ENCODE measurements at places on chromosomes 4 and X.

DNA sequence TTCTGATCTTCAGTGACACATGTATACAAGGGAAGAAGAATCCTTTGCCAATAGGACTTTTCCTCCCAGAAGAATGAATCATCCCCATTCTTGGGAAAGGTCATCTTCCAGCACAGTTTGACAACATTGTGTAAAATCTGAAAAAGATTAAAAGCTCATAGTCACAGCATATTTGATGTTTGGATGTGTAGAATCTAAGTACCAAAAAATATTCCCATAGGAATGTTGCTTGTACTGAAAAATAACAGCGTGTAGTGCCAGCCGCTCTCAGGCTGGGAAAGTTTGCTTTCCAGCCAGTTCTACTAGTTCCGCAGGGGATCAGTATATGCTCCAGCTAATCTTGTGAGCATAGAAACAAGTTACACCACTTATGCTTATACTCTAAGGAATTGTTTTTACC lies 74.7 kb upstream of the IL13RA1 start:
- DNase-seq: no peak

GRCh38 chr4:171954650-171955049 lies 141.4 kb downstream of the GALNTL6 start:
- DNase-seq: no peak

DNA sequence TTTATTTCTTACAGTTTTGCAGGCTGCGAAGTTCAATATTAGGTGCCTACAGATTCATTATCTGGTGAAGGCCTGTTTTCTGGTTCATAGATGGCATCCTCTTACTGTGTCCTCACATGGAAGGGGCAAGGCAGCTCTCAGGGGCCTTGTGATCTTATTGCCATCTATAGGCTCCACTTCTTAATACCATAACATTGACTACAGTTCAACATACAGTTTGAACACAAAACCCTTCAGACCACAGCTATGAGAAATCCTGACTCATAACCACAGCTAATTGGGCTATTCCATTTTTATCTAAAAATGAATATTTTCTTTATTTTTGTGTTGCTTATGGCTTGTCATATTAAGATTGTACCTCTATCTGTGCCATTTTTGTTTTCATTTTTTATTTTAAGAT lies 72.3 kb downstream of the STAG2 start:
- DNase-seq: no peak

- no peak for DNase-seq
These were observed 97.1 kb downstream of the REELD1 start for GRCh38 chr4:146311238-146311970.

DNA sequence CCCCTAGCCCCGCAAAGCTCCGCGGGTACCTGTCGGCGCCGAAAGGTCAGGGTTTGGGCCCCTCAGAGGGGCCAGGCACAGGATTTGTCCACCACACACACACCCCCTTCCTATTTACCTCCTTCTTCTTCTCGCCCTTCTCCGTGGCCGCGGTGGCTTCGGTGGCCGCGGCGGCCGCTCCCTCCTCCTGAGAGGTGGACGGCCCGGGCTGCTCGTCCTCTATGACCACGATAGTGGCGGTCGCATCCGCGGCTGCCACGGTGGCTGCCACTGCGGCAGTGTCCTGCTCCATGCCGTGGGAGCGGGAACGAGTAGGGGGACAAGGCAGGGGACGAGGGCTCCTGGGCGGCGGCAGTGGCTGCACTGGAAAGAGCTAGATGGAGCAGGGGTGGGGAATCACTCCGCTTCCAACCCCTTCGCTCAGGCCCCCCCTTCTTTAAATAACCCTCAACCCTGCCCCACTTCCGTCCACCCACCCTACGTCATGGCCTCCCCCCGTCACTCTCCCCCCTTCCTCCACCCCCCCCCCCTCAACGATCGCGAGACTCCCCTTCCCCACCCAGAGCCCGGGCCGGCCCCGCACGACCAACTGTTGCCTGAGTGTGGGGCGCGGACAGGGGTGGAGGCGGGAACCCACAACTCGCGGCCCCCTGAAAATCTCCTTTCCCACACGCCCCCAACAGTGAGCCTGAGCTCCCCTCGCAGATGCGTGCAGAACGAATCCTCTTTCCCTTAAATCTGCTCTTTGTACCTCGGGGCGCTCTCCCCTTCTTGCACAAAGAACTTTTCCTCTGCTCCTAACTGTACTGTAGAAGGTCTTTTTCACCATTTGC lies at the start of gene SMARCA1:
SMARCA1 (minus strand) TSS at position 412 of the 833 bp plus-strand sequence; CDS start at position 292, 120 bp downstream.
- no peak for DNase-seq

GRCh38 chr4:152946446-152946845 lies 10.3 kb downstream of the FHDC1 start:
- no peak for DNase-seq

DNA sequence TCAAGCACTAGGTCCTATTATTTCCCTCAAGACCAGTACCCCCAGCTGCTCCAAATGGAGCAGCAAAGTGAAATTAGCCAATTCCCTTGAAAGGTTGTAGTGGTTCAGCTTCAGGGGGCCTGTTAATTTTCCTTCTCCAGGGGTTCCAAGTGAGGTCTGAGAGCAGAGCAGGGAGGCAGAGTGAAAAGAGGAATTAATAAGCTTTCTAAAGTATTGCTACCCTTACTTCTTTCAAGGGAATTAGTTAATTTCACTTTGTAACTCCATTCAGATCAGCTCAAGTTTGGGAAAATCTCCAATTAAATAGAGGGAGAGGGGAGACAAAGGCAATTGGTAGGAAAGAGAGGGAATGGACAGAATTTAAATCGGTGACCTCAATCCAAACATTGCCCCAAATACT lies 78.7 kb upstream of the SLC7A11 start:
- no peak for DNase-seq

GRCh38 chrX:67563469-67564448 lies 19.9 kb downstream of the AR start:
- no peak for DNase-seq

GRCh38 chr4:166602068-166602467 lies 632.2 kb downstream of the SPOCK3 start:
- DNase-seq: no peak
